Progenitor cell of endocrine pancreas (in vitro differentiated cells): ENCODE measurements at places on chromosomes 3 and 15.

GRCh38 chr3:108391917-108392593 lies 95.7 kb downstream of the HHLA2 start:
- no peak for DNase-seq

DNA sequence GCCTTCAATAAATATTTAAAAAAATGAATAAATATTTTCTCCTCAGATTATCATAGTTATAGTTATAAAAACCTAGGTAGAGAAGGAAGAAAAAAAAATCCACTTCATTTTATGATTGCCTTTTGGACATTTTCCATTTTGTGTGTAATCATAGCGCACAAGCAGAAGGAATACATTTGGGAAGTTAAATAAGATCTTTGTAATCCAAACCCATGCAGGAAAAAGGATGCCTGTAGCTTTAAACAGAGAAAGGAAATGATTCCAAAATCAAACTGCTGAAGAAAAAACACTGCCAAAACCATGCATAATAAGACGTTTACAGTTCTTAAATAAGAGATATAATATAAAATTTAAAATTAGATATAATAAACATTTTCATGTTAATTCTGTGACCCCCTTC lies 7.4 kb upstream of the CCDC54 start:
- no peak for DNase-seq

DNA sequence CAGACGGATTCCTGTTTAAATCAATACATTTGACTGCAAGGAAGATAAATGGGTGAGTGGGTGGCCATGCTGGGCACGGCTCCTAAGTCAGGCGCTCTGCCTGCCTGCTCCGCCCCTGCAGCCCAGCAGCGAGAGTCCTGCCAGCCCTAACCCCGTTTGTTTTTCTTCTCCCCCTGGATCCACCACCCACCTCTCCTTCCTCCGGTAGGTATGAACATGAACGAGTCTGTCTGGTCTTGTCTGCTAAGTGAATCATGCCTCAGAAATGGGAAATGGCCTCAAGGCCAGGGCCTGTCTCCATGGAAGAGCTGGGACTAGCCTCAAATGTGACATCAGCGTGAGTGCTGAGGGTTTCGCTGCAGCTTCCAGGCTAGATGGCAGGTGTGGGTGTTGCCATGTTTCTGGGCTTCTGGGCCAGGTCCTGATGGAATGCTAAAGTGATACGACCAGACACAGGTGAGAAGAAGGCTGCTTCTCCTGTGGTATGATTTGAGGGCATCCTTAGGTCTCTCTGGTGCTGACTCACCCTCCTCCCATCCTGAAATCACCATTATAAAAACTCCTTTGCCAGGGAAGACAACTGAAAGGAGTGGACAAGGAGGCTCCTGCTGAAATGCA lies 5.6 kb upstream of the FEM1B start:
- no peak for DNase-seq

DNA sequence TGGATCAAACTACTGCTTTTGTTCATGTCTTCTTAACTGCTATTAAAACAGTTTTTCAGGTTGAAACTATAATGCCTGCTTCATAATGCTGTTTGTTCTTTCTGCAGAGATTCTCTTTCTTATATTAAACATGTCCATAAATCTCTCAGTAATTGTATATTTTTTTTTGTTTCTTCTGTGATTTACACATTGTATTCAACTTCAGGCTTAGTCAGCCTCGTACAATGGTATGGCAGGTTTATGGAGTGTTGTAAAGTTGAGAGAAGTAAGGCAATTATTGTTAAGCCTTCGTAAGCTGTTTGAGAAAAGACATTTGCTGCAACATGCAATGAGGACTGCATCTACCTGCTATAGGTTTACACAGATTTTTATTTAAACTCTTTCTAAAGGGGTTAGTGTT lies 977.1 kb downstream of the DIPK2A start:
- DNase-seq = no peak

DNA sequence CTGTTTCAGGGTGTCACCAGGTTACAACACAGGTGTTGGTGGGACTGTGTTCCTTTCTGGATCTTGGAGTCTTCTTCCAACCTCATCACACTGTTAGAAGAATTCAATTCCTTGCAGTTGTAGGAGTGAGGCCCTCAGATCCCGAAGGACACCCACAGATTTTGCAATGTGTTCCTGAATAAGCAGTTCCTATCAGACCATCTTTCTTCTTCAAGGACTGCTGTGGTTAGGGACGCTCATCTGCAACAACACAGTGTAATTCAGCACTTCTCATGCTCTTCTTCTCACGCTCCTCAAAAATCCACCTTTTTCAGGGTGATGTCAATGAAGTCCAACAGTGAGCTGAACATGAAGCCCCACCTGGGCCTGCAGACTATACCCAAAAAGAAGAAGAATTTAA lies 18.8 kb downstream of the TM2D3 start:
- no peak for DNase-seq

GRCh38 chr3:2099028-2099671 lies 484 bp downstream of the CNTN4 start:
- peak; percentile 31 for DNase-seq

DNA sequence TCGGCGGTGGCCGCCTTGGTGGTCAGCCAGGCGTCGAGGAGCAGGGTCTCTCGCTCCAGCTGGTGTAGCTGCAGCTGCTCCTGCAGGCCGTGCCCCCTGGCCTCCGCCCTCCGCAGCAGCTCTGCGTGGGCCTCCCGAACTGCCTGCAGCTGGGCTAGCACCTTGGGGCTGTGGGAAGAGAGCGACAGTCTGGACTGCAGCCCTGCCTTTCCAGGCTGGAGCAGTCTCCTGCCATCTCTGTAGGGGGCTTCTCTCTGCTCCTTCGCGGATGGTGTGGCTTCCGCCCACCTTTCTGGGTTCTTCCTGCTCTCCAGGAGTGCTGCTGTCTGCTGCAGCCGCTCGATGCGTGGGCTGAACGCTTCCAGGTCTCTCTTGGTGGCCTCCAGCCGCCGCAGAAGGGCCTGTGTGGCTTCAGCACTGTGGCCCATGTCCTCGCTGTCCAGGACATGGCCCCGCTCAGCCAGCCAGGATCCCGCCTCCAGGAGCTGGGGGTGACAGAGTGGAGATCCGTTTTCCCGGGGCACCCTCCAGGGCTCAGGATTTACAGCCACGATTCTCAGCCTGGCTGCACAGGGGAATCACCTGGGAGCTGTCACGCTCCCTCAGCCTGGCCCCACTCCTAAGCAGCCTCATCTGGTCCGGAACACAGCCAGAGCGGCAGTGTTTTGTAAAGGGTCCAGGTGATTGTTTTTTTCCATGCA lies 16.8 kb downstream of the PLA2G4B start:
- DNase-seq = no peak

GRCh38 chr15:60573936-60574335 lies 95.0 kb upstream of the ICE2 start:
- DNase-seq = no peak

DNA sequence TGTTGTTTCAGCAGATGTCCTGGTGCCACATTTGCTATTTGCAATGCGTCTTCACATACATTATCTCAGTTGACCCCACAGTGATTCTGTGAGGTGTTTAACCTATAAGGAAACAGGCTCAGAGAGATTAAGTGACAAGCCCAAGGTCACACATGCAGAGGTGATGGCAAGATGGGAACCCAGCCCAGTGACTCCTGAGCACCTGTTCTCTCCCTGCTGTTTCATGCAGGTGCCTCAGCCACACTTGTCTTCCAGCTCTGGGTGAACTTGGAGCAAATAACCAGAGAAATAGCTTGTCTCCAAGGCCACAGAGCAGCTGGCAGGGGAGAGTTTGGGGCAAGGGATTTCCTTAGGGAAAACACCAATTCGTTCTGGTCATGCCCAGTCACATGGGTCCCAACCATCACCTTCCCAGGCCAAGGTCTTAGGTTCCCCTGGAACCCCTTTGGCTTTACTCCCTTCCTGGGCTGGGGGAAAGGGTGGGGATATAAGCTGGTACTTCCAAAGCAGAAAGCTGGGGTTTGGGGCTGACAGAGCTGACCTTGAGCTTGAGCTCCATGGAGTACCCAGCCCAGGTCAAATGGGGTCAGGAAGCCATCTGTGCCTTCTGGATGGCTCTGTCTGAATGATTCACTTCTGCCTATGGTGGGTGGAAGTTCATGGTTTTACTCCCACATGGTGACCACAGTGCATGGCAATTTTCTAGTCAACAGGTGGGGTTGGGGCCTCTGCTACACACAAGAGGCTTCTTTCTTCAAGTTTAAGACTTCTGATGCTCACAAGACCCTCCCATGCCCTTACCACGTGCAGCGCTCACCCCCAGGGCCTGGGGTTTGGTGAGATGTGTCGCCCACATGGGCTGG lies 22.4 kb downstream of the LIPC start:
- DNase-seq = no peak

DNA sequence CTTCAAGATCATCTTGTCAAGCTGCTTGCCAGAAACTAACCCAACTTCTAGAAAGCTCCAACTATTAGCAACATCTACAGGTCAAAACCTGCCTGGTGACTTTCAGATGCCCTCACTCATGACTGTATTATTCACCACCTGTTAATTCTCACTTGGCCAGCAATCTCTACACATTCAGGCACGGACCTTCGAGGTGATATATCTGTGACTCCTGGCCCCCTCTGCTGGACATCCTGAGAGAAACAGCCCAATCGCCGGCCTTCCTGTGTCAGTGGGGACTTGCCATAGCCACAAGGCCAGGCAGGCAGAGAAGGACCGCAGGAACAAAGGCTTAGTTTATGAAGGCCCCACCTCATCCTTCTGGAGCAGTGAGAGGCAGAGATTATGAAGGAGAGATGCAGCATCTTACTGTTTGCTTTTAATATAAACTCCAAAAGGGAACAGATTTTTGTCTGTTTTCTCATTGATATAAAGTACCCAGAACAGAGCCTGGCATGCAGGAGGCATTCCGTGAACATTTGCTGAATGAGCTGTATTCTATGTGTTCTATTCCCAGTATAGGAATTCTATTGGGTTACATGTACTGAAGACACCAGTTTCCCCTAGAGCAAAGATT lies 24.4 kb upstream of the OCA2 start:
- DNase-seq = peak; percentile 71
